Retinal pigment epithelial cell (primary cell): ENCODE measurements at places on chromosomes 7 and 10.
A peak's percentile ranks its signal among the peaks of the same experiment; 100 is the strongest.

GRCh38 chr7:75042286-75042685 lies 31.3 kb downstream of the RCC1L start:
- no peak for DNase-seq

GRCh38 chr10:61964059-61964709 lies 62.7 kb downstream of the ARID5B start:
- DNase-seq, result no peak

DNA sequence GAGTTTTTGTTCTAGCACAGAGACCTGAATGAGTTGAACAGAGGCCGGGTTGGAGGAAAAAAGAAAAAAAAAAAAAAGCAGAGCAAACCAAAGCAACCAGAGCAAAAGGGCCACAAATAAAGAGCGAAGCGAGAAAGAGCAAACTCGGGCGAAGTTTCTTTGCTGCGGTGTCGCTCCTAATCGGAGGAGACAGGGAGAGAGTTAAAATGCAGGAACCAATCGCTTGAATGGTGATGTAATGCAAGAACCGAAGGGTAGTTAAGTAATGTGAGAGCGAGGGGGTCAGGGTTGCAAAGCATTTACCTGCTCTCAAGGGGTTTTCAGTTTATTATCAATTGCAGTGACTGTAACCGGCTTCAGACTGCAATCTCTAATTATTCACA lies 271.7 kb downstream of the TRIL start:
- no peak for DNase-seq

- no peak for DNase-seq
Observed at GRCh38 chr7:5776894-5777660, 4.4 kb downstream of the RNF216 start.

DNA sequence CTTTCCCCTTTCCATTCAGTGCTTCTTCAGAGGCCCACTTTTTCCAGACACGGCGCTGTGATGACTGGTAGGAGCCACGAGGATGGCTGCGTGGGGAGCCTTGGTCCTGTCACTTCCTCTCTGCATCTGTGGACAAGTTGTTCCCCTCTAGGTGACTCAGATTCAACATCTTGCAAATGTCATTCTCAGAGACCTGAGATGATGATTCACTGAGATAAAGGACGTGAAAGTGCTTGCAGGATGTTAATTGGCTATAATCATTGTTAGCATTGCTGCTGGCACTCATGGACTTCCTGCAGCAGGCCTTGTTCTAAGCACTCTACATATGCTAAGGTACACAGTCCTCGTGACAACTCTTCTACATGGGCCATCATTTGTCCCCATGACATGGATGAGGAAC lies 489.8 kb upstream of the ZMIZ1 start:
- no peak for DNase-seq

GRCh38 chr7:117241088-117241487 lies 81.8 kb downstream of the WNT2 start:
- no peak for DNase-seq

- no peak for DNase-seq
Observed at GRCh38 chr7:65722361-65722792, 150.5 kb upstream of the VKORC1L1 start.

GRCh38 chr7:89777499-89777898 lies 376.8 kb upstream of the STEAP1 start:
- no peak for DNase-seq

DNA sequence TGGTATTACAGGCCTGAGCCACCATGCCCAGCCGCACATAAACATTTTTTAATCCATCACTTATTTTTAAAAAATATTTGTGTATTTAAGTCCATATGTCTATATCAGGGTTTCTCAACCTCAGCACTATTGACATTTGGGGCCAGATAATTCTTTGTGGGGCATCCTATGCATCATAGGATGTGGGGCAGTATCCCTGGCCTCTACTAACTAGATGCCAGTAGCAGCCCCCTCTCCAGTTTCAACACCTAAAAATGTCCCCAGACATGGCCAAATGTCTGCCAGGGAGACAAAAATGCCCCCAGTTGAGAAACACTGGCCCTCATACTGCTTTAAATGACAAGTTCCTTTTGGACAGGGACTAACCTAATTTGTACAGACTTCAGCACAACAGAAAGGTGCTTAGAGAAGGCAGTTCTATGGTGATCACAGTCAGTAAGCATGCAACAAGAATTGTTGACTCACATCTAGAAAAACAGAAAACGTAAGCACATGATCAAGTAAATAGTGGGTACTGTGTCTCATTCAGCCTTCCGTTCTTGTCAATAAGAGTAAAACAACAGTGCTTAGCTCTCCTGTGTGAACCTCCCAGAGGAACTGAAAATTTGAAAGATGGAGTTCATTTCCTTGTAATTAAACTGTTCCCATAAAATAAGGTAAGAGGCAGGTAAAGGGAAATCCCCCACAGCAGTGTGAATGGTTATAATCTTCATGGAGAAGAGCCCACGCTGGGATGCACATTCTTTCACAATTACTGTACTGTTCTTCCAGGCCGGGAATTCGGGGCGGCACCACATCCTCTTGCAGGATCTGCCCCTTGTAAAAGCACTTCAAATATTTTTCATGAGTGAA lies 17.3 kb upstream of the ADRB1 start:
- no peak for DNase-seq

DNA sequence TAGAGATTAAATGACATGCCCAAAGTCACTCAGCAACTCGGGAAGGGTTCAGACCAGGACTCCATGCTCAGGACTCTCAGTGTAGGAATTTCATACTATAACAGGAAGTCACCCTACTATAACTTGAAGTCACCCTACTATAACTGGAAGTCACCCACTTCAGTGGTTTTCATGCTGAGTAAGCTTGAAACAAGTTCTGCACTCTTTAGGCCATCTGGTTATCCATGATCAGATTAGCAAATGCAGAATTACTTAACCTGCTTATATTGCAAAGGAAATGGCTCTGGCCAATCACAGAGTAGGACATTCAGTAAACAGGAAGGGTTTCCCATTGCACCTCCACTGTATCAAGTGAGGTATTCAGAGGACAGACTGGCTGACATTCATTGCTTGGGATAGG lies 1240.4 kb downstream of the GATA3 start:
- DNase-seq, result no peak

- no peak for DNase-seq
Observed at GRCh38 chr7:46616636-46617035, 695.6 kb upstream of the IGFBP3 start.

- no peak for DNase-seq
Observed at GRCh38 chr7:1981201-1981877, 251.4 kb downstream of the MAD1L1 start.

DNA sequence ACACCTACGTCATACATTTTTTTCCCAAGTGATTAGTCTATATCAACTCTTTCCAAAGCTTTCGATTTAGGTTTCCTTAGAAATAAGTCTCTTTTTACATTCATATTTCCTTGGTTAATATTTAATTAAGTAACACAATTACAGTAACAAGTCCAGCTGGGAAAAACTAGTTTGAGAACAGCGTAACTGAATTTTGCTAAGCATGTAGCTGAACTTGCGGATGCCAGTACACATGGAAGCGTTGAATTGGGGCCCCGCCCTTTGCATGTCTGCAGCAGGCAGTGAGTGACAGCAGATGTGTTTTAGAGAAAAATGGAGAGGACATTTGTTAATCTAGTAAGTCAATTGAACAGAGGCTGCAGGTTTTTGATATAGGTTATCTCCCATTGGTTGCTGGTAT lies 72.5 kb downstream of the TAF3 start:
- no peak for DNase-seq

DNA sequence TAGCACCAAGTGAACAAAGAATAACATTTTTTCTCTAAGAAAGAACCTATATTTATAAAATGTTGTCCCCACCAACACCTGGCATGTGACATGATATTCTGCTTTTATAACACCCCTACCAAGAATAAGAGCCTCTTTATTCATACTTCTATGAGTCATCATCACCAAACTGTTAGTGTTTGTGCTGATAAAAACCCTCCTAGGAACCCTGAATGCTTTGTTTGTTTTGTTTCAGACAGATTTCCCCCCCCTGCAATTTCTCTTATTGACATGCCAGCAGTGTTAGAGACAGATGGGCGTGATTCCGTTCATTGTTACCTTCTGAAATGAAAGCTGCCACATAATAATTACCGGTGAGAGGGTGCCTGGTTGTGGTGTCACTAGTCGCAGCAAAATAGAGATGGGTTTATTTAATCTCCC lies 651.1 kb downstream of the SORCS1 start:
- peak; percentile 34 for DNase-seq

- no peak for DNase-seq
Observed at GRCh38 chr10:113000876-113001598, 51.0 kb downstream of the TCF7L2 start.

GRCh38 chr10:67045404-67045803 lies 119.6 kb downstream of the LRRTM3 start:
- DNase-seq, result no peak

GRCh38 chr10:98623176-98623575 lies 176.4 kb upstream of the HPS1 start:
- DNase-seq, result no peak

DNA sequence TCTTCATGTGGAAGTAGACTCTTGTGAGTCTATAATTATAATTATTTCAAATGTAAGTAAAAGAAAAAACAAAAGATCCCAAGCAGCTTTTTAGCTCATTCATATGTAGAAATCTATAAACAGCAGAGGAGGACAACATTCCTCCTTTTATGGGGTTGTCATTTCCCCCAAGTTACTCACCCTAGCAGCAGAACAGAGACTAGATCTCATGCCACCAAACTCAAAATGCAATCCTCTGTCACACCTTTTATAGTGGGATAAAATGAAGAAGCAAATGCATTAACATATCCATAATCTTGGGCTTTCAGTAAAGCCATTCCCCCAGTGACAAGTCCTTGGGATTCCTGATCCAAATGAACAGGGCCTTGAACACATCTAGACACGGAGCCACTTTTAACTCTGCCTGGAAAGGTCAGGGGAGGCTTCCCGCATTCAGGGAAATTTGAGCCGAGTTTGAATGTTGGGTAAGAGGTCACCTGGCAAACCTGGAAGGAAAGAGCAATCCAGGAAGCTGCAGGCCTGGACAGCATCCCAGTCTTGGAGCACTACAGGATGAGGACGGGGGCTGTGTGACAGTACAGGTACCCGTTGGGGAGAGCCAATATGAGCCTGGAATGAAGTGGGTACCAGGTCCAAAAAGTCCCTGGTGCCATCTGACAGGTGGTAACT lies 76.4 kb downstream of the DOCK4 start:
- DNase-seq, result no peak

GRCh38 chr7:12226756-12227155 lies 15.7 kb downstream of the TMEM106B start:
- DNase-seq, result no peak

- DNase-seq, result no peak
Observed at GRCh38 chr10:34612446-34612845, 202.7 kb downstream of the PARD3 start.

DNA sequence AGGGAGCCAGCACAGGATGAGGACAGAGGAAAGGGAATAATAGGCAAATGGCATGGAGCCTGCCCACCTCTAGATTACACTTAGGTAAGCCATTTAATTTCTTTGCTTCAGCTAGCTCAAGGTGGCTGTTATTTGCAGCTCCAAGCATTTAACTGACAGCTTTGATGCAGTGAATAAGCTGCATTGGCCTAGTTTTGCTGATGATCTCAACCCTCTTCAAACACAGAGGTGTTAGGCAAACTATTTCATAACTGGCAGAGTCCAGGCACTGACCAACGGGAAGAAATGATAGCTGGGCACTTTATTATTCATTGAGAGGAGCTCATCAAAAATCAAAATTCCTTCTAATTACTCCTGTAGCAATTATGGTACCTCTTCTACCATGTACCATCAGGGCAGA lies 317.4 kb downstream of the BMPER start:
- no peak for DNase-seq

GRCh38 chr7:5237286-5237685 lies 45.5 kb upstream of the SLC29A4 start:
- DNase-seq, result no peak

DNA sequence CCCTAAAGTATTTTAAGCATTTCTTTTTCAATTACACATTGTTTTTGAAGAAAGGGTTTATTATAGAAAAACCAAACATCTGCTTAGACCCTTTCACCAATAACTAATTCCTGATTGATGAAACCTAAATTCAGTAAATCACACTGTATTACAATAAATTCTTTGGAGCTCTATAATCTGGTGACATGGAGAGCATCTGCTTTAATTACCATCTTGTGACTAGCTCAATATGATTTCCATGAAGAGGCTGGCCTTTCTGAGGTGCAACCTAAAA lies 9.7 kb downstream of the HYCC1 start:
- no peak for DNase-seq

DNA sequence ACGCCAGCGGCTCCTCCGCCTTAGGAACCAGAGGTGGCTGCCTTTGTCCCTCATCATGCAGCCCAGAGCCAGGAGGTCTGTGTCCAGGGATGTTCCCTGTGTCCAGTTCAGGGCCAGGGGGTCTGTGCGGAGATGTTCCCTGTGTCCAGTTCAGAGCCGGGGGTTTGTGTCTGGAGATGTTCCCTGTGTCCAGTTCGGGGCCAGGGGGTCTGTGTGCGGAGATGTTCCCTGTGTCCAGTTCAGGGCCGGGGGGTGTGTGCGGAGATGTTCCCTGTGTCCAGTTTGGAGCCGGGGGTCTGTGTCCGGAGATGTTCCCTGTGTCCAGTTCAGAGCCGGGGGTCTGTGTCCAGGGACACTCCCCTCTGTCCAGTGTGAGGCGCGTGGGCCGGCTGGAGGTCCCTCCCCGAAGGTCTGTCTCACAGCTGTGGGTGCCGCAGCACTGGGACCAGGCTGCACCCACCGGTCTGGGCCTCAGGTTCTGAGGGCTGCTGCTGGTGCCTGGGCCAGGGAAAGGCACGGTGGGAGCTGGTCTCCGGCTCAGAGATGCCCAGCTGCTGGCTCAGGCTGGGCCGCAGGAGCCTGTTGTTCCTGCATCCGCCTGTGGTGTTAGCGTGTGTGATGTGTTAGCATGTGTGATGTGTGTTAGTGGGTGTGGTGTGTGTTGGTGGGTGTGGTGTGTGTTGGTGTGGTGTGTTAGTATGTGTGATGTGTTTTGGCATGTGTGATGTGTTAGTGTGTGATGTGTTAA lies 67.9 kb upstream of the CFAP46 start:
- no peak for DNase-seq

DNA sequence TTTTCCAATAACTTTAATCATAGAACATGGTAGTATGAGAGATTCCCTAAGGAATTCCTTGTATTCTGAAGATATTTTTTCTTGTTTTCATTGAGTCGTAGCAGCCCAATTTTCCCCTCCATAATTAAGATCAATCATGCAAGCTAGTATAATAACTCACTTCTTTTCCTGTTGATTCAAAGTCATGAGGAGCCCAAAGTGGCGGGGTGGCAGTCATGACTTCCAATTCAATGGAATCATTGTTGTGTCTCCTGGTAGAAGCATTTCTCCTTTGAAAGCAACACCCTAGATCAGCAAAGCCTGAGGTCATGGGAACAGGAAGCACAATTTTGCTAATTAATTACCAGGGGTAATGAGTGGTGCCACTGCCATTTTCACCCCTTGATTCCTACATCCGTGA lies 77.6 kb upstream of the MAGI2 start:
- no peak for DNase-seq
